Glutamatergic neuron (in vitro differentiated cells): ENCODE measurements at places on chromosomes 11 and 22. TPM values are rescaled to one million over a fixed set of nuclear protein-coding genes. Genes with fewer than 3 reads are reported as not detected.

DNA sequence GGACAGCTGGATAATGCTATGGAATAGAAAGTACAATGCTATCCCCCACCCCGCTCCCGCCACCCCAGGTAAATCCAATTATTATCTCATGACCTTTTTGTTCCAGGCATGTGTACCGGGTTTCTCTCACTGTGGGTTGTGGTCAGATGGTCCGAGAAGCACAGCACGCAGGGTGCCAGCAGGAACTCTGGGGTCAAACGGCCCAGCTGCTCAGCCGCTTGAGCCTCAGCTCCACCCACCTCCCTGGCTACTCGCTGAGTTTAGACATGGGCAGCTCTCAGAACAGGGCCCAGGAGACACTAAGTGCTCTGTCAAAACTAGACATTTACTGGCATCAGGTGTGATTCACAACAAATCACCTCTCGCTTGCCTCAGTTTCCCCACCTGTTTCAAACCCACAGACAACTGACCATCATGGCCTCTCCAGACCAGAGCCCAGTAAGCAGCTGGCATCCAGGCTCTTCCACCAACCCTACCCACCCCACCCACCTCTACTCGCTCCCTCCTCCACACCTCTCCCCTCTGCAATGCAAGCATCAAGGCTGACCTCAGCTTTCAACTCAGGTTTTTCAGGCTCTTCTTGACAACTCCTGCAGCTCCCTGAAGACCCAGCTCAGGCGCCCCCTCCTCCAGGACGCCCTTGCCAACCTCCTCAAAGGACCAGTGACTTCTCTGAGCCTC, 13.0 kb upstream of the MFNG start:
- H3K36me3 ChIP-seq: no peaks in the 10 kb centered on the region
- peaks cover 28% of the 10 kb centered on the region for H3K4me1 ChIP-seq

- H3K27me3 ChIP-seq: no peaks in the 10 kb centered on the region
- H3K27ac ChIP-seq: no peak overlapping the region
- H3K4me3 ChIP-seq: no peak overlapping the region
- no peaks in the 10 kb centered on the region for H3K36me3 ChIP-seq
Observed at GRCh38 chr11:75930534-75930933, 115.5 kb downstream of the UVRAG start.

The TMPRSS6 gene
- total RNA-seq: 0.12 TPM

DNA sequence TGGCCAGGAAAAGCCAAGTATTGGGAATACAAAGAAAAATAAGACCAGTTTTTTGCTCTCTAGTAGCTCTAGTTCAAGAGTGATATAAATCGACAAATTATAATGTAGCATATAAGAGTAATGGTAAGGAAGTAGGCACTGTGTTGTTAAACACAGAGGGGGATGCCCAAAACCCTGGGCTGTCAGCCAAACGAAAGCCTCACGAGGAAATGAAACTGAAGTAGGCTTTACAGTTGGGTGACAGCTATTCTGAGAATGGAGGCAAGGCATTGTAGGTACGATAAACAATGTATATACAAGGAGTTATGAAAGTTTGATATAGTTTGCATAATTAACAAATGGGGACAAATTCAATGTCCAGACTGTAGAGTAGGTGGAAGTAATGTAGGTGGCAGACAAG, 176.4 kb downstream of the FAM181B start:
- no peaks in the 10 kb centered on the region for H3K27me3 ChIP-seq
- H3K4me1 ChIP-seq: peaks cover 3% of the 10 kb centered on the region
- no peak overlapping the region for H3K4me3 ChIP-seq
- H3K36me3 ChIP-seq: no peaks in the 10 kb centered on the region
- H3K27ac ChIP-seq: no peak overlapping the region

DNA sequence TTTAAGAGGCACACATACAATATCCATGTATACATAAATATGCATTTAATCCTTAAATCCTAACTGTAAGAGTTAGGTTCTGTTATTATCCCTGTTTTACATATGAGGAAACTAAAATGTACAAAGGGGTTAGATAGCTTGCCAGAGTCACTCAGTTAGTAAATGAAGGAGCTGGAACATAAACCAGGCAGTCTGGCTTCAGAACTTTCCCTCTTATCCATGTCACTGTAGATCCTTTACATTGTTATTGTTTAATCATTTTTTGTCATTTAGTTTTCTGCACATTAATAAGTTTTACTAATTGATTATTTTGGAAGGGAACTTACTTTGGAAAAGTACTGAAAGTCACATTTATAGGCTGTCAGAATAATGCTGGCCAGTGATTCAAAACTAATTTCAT, 282.4 kb downstream of the TMEM135 start:
- DNase-seq: no peak
- no peaks in the 10 kb centered on the region for H3K27me3 ChIP-seq
- no peaks in the 10 kb centered on the region for H3K4me1 ChIP-seq
- no peak overlapping the region for H3K27ac ChIP-seq
